ENCODE measurements at places on chromosomes 2 and 18.

GRCh38 chr18:58255701-58256311, 211.8 kb downstream of the NEDD4L start:
- H3K27ac ChIP-seq = no peak overlapping the region
- no peaks in the 10 kb centered on the region for H3K36me3 ChIP-seq
- no peak overlapping the region for H3K4me3 ChIP-seq
- DNase-seq = no peak

DNA sequence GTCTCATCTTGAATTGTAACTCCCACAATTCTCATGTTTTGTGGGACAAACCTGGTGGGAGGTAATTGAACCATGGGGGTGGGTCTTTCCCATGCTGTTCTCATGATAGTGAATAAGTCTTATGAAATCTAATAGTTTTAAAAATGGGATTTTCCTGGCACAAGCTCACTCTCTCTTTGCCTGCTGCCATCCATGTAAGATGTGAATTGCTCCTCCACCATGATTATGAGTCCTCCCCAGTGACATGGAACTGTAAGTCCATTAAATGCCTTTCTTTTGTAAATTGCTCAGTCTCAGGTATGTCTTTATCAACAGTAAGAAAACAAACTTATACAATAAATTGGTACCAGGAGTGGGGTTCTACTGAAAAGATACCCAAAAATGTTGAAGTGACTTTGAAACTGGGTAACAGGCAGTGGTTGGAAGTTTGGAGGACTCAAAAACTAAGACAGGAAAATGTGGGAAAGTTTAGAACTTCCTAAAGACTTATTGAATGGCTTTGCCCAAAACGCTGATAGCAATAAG, 601.4 kb downstream of the ZEB2 start:
- no peak for DNase-seq
- H3K36me3 ChIP-seq = no peaks in the 10 kb centered on the region
- H3K27me3 ChIP-seq = no peaks in the 10 kb centered on the region
- H3K27ac ChIP-seq = no peak overlapping the region

DNA sequence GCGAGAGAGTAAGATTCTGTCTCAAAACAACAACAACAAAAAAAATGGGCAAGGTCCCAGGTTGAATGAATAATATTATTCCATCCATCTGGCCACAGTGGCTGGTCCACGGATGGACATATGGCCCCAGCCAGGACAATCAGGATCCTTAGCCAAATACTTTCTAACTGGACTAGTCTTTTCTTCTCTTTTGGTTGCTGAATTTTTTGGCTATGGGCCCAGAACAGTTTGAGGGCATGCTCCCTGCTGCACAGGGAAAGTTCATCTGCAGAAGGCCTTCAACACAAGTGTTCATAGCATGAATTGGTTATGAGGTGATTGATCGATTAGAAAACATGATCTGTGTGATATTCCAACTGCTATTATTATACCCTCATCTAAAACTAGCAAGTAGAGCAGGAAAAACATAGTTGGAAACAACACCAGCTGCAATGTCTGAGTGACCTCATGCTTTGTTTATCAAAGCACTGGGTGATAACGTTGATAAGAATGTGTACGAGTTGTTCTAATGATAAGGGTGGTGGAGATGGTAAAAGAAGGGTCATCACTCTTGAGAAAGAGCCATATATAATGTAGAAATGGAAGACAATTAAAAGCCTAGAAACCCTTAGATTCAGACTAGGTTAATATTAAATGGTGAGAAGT, 47.8 kb upstream of the RNF103 start:
- no peak overlapping the region for H3K27ac ChIP-seq
- no peak overlapping the region for H3K4me3 ChIP-seq
- no peaks in the 10 kb centered on the region for H3K36me3 ChIP-seq
- H3K27me3 ChIP-seq = no peaks in the 10 kb centered on the region
- H3K4me1 ChIP-seq = peaks cover 7% of the 10 kb centered on the region

DNA sequence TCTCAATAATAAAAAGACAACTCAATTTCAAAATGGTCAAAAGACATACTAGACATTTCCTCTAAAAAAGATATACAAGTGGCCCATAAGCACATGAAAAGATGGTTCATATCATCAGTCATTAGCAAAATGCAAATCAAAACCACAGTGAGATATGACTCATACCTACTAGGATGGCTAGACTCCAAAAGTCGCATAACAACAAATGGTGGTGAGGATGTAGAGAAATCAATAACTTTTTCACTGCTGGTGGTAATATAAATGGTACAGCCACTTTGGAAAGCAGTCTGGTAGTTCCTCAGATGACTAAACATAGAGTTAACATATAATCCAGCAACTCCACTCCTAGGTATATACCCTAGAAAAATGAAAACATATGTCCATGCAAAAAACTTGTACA, 242.3 kb upstream of the NOL4 start:
- no peak for DNase-seq
- no peaks in the 10 kb centered on the region for H3K4me1 ChIP-seq
- no peaks in the 10 kb centered on the region for H3K36me3 ChIP-seq

DNA sequence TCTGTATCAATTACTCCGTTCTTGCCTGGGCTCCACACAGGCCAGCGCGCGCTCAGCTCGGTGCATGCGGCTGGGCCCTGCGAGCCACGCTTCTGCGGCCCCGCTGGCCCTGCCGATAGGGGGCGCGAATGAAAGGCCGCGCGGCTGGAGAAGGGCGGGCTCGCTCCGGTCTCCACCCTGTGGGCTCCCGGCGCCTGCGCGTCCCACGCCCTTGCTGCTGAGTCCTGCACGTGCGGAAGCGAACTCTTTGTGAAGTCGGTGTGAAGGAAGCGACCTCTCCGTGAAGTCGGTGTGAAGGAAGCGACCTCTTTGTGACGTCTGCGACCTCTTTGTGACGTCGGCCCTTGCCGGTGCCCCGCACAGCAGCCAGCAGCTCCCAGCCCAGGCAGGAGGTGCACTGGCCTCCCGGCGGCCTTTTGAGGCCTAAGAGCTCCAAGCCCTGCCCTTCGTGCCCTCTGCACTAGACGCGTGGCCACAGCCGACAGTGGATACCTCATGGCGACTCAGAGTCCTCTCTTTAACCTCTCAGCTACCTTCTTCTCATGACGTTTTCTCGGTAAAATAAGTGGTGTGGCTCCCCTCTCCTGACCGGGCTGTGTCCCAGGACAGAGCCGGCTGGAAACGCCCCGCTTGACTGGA, 391.9 kb upstream of the RAB6C start:
- no peaks in the 10 kb centered on the region for H3K36me3 ChIP-seq
- H3K4me1 ChIP-seq = no peaks in the 10 kb centered on the region
- H3K27ac ChIP-seq = no peak overlapping the region
- H3K4me3 ChIP-seq = no peak overlapping the region
- no peak for DNase-seq
- H3K27me3 ChIP-seq = no peaks in the 10 kb centered on the region

DNA sequence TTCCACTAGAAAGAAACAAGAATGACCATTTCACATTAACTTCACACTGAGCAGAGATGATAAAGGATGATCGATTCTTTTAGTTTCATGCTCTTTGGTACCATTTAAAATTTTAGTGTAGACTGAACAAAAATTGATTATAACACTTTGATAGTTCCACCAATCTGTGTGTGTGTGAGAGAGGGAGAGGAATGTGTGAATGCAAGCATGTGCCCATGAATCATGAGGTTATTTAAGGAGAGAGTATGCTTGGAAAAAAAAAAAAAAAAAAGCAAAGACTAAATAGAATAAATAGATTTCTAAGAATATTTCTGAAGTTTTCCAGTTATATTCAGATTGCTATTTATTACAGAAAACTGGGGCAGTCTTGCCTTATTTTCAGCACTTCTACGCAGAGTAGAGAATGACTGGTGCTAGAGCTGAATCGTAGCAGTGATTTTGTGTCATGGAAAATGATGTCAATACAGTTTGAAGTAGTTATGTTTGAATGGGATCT, 900.8 kb downstream of the SLC4A3 start:
- H3K27me3 ChIP-seq = no peaks in the 10 kb centered on the region
- no peaks in the 10 kb centered on the region for H3K4me1 ChIP-seq
